ENCODE measurements at places on chromosomes 3 and 15. TPM values are rescaled to one million over a fixed set of nuclear protein-coding genes. Genes with fewer than 3 reads are reported as not detected.

Gene GOLGA8S
- 0.48 TPM for total RNA-seq

Gene SLC28A2
- total RNA-seq, result not detected

Gene CDHR4
- total RNA-seq, result not detected

Gene DNAH1
- total RNA-seq, result 0.78 TPM

Gene NOX5
- 2.9 TPM for total RNA-seq

Gene GOLGA8Q
- not detected for total RNA-seq

Gene CYP8B1
- not detected for total RNA-seq

Gene CCR5
- total RNA-seq, result not detected

- DNase-seq, result peak; percentile 70
Observed at GRCh38 chr15:40313531-40314398, 6.0 kb upstream of the PLCB2 start.

GRCh38 chr3:73409138-73409763 lies 215.5 kb downstream of the PDZRN3 start:
- peak; percentile 33 for DNase-seq

GRCh38 chr3:18580268-18580667 lies 155.1 kb upstream of the SATB1 start:
- no peak for DNase-seq

- no peak for DNase-seq
Observed at GRCh38 chr15:98626153-98626552, 22.2 kb upstream of the IGF1R start.

GRCh38 chr15:33159726-33160453 lies 34.6 kb downstream of the FMN1 start:
- peak; percentile 68 for DNase-seq
